ENCODE measurements at places on chromosomes 4 and X.

- no peak for DNase-seq
These were observed 8.9 kb downstream of the RTL5 start for GRCh38 chrX:72122621-72123337.

DNA sequence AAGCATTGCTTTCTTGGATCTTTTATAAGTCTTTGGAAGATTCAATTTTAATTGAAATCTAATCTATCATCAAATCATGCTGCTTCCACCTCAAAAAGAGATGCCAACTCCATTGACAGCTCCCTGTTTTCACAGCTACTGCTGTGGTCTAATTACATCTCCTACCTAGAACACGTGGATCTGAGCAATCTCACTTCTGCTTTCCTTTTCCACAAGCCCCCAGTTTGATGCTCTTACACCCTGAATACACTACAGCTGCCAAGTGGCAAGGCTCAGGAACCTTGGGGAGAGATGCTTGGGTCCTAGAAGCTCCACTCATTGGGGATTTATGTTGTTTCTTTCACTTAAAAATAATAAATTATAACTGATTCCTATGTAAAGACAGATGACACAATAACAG lies 172.0 kb downstream of the CFAP299 start:
- DNase-seq = peak; percentile 24

DNA sequence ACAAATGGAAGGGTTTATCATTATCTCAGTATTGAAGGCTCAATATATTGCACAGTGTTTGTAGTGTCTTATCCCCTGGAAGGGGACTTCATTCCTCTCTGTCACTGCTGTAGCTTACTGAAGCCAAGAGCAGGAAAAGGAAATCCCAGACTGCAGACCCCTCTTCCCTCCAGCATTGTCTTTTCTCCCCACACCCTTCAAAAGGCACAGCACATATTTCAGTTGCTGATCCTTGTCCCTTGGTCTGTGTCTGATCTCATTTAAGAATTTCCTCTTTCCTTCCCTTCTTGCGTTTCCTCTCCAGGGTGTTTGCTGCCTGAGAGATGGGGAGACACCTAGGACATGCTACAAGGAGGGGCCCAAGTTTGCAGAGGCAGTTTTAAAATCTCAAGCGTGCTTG lies 40.1 kb downstream of the STIM2 start:
- DNase-seq = no peak

GRCh38 chrX:72105436-72105835 lies 26.3 kb downstream of the RTL5 start:
- no peak for DNase-seq

DNA sequence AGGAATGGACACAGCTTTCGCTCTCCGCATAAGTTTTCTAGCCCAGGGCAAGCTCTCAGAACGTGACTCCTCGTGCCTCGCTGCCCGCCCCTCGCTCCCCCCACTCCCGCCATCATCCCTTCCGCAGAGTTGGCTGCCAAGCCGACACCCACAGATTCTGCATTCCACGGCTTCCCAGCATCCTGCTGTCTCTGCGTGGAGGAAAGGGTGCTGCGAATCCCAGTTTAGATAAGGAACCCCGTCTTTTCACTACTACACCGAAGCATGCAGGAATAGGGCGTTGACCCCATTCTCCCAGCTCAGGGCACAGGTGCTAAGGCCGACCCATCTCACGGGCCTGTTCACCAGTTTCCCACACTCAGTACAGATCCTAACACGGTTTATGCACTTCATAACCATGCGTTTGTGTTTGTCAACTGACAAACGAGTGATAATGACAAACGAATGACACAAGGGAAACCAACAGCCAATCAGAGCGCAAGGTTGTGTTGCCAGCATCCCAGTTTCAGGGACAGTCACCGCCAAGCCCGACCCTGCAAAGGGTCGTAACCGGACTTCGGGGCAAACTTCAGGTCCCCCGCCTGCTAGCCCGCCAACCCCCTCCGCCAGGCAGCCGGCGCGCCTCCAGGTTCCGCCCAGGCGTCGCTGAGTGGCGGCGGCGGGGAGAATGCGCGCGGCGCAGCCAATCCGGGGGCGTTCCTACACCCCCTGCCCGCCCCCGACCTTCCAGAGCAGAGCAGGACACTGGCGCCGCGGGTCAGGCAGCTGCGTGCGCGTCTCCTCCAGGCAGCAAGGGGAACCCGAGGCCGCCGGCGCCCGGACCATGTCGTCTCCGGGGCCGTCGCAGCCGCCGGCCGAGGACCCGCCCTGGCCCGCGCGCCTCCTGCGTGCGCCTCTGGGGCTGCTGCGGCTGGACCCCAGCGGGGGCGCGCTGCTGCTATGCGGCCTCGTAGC lies at the start of gene CYP2U1:
TSS of gene CYP2U1 (plus strand) at position 729 of the 954 bp plus-strand sequence. CDS start at position 824, 95 bp downstream.
- peak; percentile 91 for DNase-seq

GRCh38 chr4:186727169-186727976 lies 3.7 kb upstream of the FAT1 start:
- DNase-seq = no peak

DNA sequence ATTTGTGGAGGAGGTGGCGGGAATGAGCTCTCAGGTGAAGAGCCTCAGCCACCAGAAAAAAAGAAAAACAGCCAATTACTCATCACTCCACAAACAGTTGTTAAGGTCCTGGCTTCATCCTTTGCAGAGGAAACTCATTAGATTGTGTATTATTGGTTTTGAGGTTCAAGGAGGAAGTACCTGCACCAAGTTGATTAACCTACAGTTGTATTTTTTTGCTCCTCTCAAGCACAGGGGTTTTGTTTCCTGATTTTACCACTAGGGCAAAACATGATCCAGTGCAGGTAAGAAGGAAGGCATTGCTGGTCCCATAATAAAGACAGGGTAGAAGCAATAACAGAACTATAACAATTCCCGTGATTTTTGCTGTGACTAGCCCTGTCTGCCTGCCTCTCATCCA lies 84.0 kb upstream of the QRFPR start:
- DNase-seq = no peak

- no peak for DNase-seq
These were observed 9.2 kb downstream of the GUCY1A1 start for GRCh38 chr4:155675709-155676429.

GRCh38 chrX:113920661-113921060 lies 663.2 kb upstream of the HTR2C start:
- no peak for DNase-seq

- DNase-seq = no peak
These were observed 185.8 kb downstream of the TRAM1L1 start for GRCh38 chr4:116899561-116899960.

DNA sequence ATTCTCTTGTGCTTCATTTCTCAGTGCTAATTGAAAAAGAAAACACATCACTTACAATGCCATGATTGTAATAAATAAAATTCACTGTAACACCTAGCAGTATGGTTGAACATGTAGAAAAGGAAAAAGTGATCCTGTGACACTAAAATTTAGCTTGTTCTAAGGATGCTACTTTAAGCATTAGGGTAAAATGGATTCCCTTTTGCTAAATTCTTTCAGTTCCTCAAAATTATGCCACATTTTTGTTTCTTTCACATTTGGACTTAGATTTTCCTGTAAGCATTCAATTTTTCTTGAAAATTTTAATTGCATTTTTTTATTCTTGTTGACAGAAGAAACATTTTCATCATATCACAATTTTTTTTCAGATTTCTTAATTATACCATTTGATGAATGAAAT lies 19.4 kb downstream of the TET2 start:
- DNase-seq = no peak

Data from germinal center (tissue), 1 donor.